ENCODE measurements at places on chromosomes 11 and 22.

DNA sequence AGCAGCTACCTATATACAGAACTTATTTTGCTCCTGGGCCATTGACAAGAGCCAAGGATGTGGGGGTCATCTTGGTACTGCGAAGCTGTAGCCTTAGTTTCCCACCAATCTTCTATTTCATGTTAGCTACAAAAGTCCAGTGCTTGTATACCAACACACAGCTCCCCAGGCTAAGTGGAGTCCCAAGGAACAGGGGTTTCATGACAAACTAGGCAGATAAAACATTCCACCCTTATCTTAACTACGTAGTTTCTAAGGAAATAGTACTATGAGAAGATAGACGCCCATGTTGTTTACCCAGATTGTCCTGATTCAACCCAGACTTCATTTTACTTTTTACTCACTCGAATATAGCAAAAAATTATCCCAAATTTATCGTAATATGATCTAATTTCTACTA is 218.5 kb downstream of the DYNC2H1 start:
- DNase-seq: no peak

GRCh38 chr11:719214-720016 is 13.4 kb downstream of the EPS8L2 start:
- no peak for DNase-seq

GRCh38 chr11:78573271-78573670 is 1.4 kb downstream of the NARS2 start:
- no peak for DNase-seq

- no peak for DNase-seq
These were observed 2.7 kb downstream of the ZBED4 start for GRCh38 chr22:49856343-49856742.

GRCh38 chr11:23570828-23571227 is 710.6 kb upstream of the CCDC179 start:
- DNase-seq: no peak

- DNase-seq: no peak
These were observed 56.4 kb upstream of the FSHB start for GRCh38 chr11:30174265-30175020.

- DNase-seq: no peak
These were observed 301 bp upstream of the ADM2 start for GRCh38 chr22:50481045-50481439.

DNA sequence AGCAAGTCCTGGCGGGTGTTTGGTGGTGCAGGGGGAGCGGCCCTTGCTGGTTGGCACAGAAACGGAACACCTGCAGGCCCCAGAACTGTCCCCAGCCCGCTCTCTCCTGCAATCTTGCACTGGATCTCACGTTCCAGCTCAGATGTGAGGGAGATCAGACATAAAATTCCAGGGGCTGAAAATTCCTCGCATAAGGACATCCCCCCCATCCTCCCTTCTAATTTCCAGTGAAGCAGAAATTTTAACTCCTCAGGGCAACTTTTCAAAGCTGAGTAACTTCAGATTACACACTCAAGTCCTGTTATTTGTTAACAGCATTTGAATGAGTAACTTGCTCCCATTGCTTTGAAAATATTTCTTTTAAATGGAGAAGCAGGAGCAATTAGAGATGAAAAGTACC is 40.3 kb upstream of the RASSF10 start:
- DNase-seq: no peak

GRCh38 chr11:836274-836673 is 3.5 kb downstream of the CD151 start:
- DNase-seq: no peak

GRCh38 chr11:33704240-33705002 is 3.8 kb upstream of the C11orf91 start:
- no peak for DNase-seq

GRCh38 chr11:134558258-134558835 is 146.3 kb upstream of the B3GAT1 start:
- no peak for DNase-seq

GRCh38 chr11:120129570-120129969 is 8.3 kb downstream of the TRIM29 start:
- DNase-seq: no peak

DNA sequence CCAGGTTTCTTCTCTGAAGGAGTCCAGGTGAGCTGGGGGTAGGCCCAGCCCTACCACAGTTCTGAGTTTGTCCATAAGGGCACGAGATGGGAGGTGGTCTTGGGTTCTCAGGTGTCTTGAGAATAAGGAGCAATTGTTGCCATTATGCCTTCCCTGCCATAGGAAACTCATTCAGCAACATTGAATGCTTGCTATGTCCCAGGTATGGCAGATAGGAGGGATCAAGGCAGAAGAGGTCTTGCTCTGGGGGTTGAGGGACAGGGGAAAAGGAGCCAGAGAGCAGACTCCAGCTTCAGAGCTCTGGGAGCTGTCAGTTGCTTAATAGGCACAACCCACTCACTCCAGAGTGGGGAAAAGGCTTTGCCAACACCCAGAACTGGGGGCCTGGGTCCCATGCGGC is 4.3 kb downstream of the SELENOM start:
- no peak for DNase-seq

Data from stimulated activated CD8-positive, alpha-beta memory T cell treated with anti-CD3 and anti-CD28 coated beads, Interleukin-4, amount 100 ng/mL, for 1 hour (primary cell).